ENCODE measurements at places on chromosomes 7 and 10. TPM values are rescaled to one million over a fixed set of nuclear protein-coding genes. Genes with fewer than 3 reads are reported as not detected.

The IDI2 gene
- 1.9 TPM for total RNA-seq

GRCh38 chr7:36128448-36129047 lies 24.5 kb upstream of the EEPD1 start:
- DNase-seq, result peak; percentile 79

DNA sequence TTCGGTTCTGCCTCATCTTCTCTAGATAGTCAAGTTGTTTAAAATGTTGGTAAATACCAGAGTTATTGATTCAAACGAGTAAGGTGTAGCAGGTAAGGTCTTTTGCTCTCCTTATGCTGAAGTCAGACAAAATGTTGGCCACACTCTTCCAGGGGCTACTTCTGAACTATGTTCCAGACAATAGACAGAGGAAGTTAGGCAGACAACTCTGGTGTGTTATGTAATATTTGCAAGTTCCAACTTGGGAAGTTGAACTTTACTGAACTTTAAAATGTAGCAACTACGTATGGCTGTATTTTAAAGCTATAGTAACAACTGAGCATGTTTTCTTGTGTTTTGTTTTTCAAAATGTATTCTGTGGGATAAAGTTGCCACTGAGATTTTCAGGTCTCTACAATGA lies 125.7 kb upstream of the NEBL start:
- DNase-seq, result peak; percentile 43

The PPP1R3C gene
- 189 TPM for total RNA-seq

The CRHR2 gene
- total RNA-seq, result 0.72 TPM

The CTBP2 gene
- 27.7 TPM for total RNA-seq

- no peak for DNase-seq
Observed at GRCh38 chr7:72709909-72710308, 118.1 kb downstream of the TYW1B start.

The ATAD1 gene
- total RNA-seq, result 35.2 TPM

The RBM20 gene
- 2.2 TPM for total RNA-seq

The SPDYE16 gene
- 3.6 TPM for total RNA-seq

- DNase-seq, result no peak
Observed at GRCh38 chr10:128560406-128560805, 434.2 kb upstream of the MKI67 start.

DNA sequence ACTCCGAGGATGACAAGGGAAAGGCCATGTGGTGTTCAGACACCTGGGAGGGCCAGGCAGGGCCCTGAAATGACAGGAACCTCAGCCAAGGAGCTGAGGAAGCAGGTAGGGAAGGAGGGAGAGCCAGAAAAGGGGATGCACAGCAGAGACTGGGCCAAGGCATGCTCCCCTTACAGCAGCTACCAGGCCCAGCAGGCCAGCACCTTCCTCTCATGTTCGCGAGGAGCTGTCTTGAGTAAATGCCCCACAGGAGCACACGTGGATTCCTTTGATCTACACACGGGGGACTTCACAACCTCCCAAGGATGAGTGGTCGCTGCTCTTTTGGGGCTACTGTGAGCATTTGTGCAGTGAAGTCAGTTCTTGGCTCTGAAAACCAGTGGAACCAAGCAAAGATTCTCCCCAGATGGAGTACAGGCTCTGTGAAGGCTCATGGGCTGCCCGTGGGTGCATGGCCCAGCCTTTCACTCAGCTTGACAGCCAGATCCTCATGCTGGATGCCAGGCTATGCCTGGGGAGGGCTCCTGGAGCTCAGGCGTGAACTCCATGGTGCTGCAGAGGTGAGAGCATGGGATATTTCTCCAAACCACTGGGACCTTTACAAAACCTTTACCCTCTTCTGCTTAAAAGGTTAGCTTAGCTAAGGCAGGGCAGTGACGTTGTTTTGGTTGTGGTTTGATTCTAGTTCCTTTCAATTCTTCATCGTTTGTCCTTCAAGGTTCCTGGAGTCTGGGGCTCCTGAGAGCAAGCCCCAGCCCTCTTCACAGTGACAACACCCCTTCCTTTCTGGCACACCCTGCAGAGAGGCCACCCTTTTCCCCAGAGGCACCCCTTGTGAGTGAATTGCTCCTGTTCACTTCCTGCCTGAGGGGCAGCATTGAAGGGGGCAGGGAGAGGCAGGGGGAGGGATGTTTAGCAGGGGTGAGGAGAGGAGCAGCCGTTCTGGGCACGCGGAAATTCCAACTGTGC lies 74.2 kb upstream of the ZPBP start:
- no peak for DNase-seq

The SPDYE9 gene
- total RNA-seq, result 1.7 TPM

- DNase-seq, result no peak
Observed at GRCh38 chr10:44564790-44565189, 179.9 kb upstream of the CXCL12 start.

- no peak for DNase-seq
Observed at GRCh38 chr7:43530553-43531410, 52.1 kb upstream of the STK17A start.

- no peak for DNase-seq
Observed at GRCh38 chr10:15374156-15374555, 3.1 kb upstream of the FAM171A1 start.

- peak; percentile 83 for DNase-seq
Observed at GRCh38 chr7:42913591-42913990, 1.7 kb upstream of the C7orf25 start.

- no peak for DNase-seq
Observed at GRCh38 chr10:102701272-102701671, 12.9 kb downstream of the ARL3 start.

GRCh38 chr10:86403183-86403797 lies 36.7 kb upstream of the GRID1 start:
- no peak for DNase-seq

GRCh38 chr7:111363099-111363498 lies 199.2 kb downstream of the IMMP2L start:
- DNase-seq, result peak; percentile 76

The PVRIG gene
- total RNA-seq, result 0.48 TPM

DNA sequence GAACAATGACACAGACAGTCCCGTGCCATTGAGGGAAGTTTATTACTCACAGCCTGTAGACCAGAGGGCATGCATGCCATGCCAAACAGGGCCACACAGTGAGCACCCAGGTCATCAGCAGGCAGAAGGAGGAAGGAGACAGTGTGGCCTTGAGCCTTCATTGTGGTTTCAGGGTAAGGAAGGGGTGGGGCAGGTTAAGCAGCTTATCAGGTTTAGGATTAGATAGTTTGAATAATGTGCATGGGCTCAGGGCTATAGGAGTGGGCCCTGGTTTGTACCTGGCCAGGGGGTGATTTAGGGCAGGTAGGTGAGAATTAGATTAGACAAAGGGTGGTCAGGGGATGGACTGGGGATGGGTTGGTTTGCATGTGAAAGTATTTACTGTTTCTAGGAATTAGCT lies 67.9 kb downstream of the ADCY1 start:
- DNase-seq, result no peak
